Activated T-cell treated with anti-CD3 and anti-CD28 coated beads, Interleukin-2, amount 50 U/mL, for 72 hours (primary cell): ENCODE measurements at places on chromosomes 7 and 10. TPM values are rescaled to one million over a fixed set of nuclear protein-coding genes. Genes with fewer than 3 reads are reported as not detected.

The AGAP5 gene
- total RNA-seq = 11.5 TPM

The LIPM gene
- total RNA-seq = not detected

The THNSL1 gene
- 6.0 TPM for total RNA-seq

The PILRA gene
- total RNA-seq = 3.4 TPM

The PON3 gene
- 0.31 TPM for total RNA-seq

The PHKG1 gene
- 1.3 TPM for total RNA-seq

The HECTD2 gene
- total RNA-seq = 5.4 TPM

The GPR158 gene
- total RNA-seq = not detected

The SEMA3D gene
- total RNA-seq = 0.24 TPM

The UCN3 gene
- total RNA-seq = not detected

The PSMG3 gene
- total RNA-seq = 53.6 TPM

The SPAM1 gene
- not detected for total RNA-seq

The PPP2R2D gene
- 40.7 TPM for total RNA-seq

The RHOBTB1 gene
- not detected for total RNA-seq

The CPA2 gene
- not detected for total RNA-seq

The NME8 gene
- total RNA-seq = not detected

The GJC3 gene
- 0.58 TPM for total RNA-seq

The SEMA3A gene
- 0.63 TPM for total RNA-seq

The LRMDA gene
- total RNA-seq = not detected

The SLC26A5 gene
- total RNA-seq = not detected

The SAMD9L gene
- 27.0 TPM for total RNA-seq

The SPDYE16 gene
- not detected for total RNA-seq

The AFAP1L2 gene
- total RNA-seq = 1.5 TPM

The GRID1 gene
- not detected for total RNA-seq

The TBX20 gene
- total RNA-seq = not detected
